ENCODE measurements at places on chromosomes 2 and 18.
A peak's percentile ranks its signal among the peaks of the same experiment; 100 is the strongest.

- DNase-seq, result no peak
These were observed 7.0 kb upstream of the LDLRAD4 start for GRCh38 chr18:13211534-13211933.

DNA sequence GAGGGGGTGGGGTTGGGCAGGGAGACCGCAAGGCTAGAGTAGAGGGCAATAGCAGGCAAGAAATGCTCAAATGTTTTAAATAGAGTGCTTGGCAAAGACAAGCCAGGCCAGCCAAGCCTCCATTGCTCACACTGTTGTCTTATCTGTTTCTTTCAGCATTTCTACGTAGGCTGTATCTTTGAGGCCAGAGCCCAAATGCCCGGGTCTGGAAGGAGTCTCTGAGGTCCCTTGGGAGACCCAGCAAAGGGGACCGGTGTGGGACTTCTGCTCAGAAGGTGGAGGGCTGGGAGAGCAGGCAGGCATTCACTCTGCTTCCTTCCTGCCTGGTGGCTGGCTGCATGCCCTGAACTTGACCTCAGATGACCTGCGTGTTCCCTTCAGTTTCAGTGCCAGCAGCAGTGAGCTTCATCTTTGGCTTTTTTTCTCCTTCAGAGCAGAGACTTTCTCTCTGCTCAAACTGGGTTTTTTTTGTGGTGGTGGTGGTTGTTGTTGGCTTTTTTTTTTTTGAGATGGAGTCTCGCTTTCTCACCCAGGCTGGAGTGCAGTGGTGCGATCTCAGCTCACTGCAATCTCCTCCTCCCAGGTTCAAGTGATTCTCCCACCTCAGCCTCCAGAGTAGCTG is 13.7 kb upstream of the TET3 start:
- peak; percentile 60 for DNase-seq

DNA sequence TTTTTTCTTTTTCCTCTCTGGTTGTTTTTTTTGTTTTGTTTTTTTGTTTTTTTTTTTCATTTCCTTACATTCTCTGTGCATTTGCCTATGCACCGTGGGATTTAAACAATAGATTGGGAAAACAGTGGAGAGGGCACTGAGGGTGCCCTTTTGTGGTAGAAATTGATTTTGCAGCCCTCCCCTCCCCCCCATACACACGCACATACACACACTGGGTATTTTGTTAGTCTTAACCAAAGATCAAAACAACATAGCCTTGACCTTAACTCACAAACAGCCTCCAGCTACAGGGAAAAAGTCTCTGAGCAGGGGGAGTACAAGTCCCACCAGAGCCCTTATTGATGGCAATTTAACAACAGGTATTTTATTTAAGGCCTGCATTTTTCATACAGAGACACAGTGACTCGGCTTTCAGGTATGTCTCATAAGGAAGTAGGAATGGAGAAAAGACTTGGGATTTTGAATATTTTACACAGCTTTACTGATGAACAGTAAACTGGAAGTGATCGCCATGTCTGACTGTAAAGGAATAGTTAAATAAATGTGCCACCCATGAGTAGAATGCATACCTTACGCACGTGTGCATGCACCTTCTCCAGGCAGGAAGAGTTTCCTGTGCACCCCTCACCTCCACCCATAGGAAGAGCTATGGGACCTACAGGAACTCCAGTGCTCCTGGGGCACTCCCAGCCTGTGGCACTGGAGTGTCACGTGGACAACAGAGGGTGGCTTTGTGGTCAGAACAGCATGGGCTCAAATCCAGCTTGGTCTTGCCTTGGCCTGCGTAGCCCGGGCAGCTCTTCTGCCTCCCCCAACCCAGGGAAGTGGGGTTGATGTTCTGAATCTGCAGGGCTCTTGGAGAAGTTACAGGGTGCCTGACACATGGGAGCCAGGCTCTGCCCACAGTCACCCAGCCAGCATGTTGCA is 266.4 kb downstream of the ANAPC1 start:
- DNase-seq, result peak; percentile 57

GRCh38 chr18:37435996-37436395 is 129.6 kb downstream of the CELF4 start:
- no peak for DNase-seq

DNA sequence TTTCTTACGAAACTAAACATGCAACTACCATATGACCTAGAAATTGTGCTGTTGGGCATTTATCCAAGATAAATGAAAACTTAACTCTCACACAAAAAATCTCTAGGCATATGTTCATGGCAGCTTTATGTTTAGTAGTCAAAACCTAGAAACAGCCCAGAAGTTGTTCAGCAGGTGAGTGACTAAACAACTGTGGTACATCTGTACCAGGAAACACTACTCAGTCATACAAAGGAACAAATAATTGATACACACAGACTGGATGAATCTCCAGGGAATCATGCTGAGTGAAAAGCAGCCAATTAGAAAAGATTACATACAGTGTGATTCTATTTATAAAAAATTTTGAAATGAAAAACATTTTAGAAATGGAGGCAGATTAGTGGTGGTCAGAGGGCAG is 29.3 kb downstream of the DYNC2LI1 start:
- DNase-seq, result no peak

DNA sequence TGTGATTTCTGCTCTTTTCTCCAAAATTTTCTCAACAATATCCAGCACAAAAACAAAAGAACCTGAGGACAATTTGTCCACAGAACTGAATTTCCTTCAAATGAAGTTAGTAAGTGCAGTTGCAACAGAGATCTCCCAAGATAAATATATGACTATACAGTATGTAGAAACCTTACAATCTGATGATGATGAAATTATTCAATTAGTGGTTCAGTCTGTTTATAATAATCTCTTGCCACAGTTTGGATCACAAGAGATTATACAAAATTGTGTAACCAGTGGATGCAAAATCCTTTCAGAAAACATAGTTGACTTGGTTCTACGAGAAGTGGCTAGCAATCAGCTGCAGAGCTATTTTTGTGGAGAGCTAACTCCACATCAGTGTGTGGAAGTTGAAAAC is 68.7 kb downstream of the FSIP2 start:
- DNase-seq, result no peak

DNA sequence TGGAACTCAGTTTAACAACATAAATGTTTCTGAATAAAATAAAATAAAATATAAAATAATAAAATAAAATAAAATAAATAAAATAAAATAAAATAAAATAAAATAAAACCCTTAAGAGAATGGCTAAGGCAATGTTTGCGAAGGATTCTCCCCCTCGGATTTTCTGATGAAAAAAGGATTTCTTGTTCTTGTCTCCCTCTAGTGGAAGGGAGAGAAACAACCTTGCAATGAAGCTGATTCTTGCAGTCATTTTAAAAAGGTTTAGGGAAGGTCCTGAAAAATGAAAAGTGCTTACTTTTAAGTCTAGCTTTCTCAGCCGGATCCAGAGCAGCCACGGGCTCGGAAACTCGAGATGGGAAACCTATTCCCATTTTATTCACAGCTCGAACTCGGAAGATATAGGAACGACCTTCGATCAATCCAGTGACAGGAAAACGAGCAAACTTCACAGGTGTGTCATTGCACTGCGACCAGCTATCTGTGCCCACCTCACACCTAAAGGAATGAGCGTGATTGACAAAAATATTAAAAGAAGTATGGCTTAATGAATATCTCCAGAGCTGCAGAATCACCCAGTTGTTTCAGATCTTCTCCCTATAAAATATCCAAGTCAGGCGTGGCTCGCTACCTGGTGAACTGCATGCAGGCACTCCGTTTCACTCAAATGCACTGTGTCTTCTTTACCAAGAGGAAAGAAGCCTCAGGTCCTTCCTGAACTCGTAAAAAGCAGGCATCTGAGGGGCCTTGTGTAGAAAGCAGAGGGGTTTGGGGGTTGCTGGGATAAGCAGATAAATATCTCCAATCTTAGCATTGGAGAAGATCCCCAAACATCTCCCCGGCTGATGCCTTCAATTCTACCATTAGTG is 68.1 kb downstream of the MYOM1 start:
- DNase-seq, result peak; percentile 80

DNA sequence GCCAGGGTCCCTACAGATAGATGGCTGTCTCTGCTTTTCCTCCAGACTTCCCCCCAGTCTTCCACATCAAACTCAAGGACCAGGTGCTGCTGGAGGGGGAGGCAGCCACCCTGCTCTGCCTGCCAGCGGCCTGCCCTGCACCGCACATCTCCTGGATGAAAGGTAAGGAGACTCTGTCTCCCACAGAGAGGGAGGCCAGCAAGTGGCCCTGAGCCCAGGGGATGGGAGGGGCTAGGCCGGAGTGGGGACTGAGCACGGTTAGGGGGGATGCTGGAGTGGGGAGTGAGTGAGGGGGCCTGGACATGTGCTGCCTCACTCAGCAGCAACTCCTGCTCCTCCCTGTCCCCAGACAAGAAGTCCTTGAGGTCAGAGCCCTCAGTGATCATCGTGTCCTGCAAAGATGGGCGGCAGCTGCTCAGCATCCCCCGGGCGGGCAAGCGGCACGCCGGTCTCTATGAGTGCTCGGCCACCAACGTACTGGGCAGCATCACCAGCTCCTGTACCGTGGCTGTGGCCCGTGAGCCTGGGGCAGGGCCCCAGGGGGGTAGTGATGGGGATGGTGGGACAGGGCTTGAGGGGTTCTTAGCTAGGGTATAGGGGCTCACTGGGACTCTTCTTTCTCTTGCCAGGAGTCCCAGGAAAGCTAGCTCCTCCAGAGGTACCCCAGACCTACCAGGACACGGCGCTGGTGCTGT is 10.4 kb upstream of the GMPPA start:
- DNase-seq, result no peak

GRCh38 chr2:238986491-238987351 is 138.8 kb downstream of the TWIST2 start:
- no peak for DNase-seq

- DNase-seq, result no peak
These were observed 214.4 kb downstream of the FHOD3 start for GRCh38 chr18:36511791-36512352.

- no peak for DNase-seq
These were observed 613.1 kb downstream of the ZEB2 start for GRCh38 chr2:143906850-143907249.

GRCh38 chr2:224545884-224546644 is 39.1 kb downstream of the CUL3 start:
- DNase-seq, result no peak

DNA sequence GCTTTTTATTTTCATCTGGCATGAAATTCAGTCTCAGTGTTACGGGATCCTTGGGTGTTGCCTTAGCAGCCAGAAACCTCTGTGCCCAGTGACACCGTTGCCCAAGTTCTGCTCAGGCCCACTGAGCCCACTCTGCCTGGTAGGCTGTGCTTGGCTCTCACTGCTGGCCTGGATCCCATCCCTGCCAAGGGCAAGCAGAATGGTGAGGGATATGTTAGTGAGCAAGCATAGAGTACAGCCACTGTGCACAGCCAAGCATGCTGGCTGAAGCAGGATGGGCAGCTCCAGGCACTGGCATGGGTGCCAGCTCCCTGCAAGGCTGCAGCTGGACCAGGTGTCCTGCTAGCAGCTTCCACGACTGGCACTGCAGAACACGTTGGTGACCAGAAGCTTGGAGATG is 194.7 kb upstream of the TFPI start:
- DNase-seq, result no peak

GRCh38 chr18:50696436-50696835 is 123.4 kb downstream of the MRO start:
- DNase-seq, result no peak

GRCh38 chr2:221810245-221810644 is 238.1 kb upstream of the EPHA4 start:
- DNase-seq, result no peak

- no peak for DNase-seq
These were observed 9.2 kb upstream of the HK2 start for GRCh38 chr2:74824679-74825078.

- DNase-seq, result no peak
These were observed 222.5 kb upstream of the COPS8 start for GRCh38 chr2:236862961-236863728.

DNA sequence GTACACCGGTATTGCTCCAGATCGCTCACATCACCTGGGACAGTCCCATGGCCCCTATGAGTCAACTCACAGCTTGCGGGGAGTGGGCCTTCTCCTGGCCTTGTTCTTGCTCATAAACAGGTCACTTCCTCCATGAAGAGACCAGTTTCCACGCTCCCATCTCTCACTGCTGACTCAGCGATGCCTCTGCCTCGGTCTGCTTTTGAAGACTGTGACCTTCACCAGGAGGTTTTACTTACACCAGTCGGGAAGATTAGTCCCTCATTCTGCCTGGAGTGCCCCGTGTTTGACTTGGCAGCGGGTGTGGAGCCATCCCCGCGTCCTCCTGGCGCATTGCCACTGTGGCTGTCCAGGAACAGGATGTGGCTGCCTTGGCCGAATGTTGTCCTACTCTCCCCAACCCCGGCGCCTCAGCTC is 159.8 kb downstream of the RHBDD1 start:
- peak; percentile 74 for DNase-seq

GRCh38 chr2:170155022-170155722 is 22.8 kb upstream of the MYO3B start:
- no peak for DNase-seq

- DNase-seq, result no peak
These were observed 50.7 kb downstream of the CERKL start for GRCh38 chr2:181605889-181606837.

DNA sequence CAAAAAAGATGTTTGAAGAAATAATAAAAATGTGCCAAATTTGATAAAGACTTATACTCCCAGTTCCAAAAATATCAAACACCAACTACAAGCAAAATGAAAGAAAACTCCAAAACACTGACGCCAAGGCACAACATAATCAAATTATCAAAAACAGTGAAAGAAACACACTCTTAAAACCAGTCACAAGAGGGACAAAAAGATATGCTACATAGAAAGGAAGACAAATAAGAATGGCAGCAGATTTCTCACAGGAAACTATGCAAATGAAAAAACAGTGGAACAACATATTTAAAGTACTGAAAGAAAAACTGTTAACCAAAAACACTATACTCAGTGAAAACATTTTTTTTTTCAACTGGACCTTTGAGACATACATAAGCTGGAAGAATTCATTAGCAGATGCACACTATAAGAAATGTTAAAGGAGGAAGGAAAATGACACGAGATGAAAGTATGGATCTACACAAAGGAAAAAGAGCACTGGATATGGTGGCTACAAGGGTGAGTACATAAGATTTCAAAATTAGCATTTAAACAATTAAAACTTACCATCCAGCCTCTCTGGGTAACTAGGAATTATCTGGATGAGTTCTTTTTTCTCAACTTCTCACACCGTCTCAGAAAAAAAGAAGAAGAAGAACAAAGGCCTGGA is 94.0 kb upstream of the ACVR1C start:
- DNase-seq, result no peak

DNA sequence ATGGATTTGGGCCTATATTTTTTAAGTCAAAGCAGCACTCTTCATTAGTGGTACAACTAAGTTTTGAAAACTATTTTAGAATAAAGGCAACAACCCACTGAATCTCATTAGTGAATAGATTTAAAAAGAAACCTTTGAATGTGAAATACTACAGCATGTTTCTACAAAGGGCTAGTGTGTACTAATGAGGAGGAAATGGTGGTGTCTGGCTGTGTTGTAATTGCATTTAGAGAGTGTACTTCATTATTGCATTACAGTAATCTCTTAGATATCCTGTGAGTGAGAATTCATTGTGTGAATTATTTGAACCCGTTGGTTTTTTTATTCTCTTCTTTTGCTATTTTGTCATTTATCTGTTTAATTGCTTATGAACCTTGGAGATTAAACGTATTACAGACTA is 575.4 kb upstream of the FAM98A start:
- no peak for DNase-seq

- no peak for DNase-seq
These were observed 15.7 kb downstream of the NDUFV2 start for GRCh38 chr18:9117980-9118841.
